ENCODE measurements at places on chromosomes 16 and 17. TPM values are rescaled to one million over a fixed set of nuclear protein-coding genes. Genes with fewer than 3 reads are reported as not detected.

ITGB4 gene
- 1.4 TPM for total RNA-seq

KCNAB3 gene
- 19.9 TPM for total RNA-seq

NPIPA2 gene
- total RNA-seq, result 10.1 TPM

TK1 gene
- 53.9 TPM for total RNA-seq

PLLP gene
- total RNA-seq, result 0.79 TPM

HEATR9 gene
- not detected for total RNA-seq

ACACA gene
- 211 TPM for total RNA-seq

GRIN2C gene
- 0.02 TPM for total RNA-seq

CACNG1 gene
- total RNA-seq, result 0.32 TPM

PRR29 gene
- total RNA-seq, result 1.4 TPM

TMEM106A gene
- 5.8 TPM for total RNA-seq

KRT39 gene
- total RNA-seq, result not detected

HSPB9 gene
- 0.40 TPM for total RNA-seq

SLC13A5 gene
- total RNA-seq, result 0.43 TPM

ZNF205 gene
- total RNA-seq, result 21.1 TPM
